ENCODE measurements at places on chromosomes 11 and 22.
A peak's percentile ranks its signal among the peaks of the same experiment; 100 is the strongest.

DNA sequence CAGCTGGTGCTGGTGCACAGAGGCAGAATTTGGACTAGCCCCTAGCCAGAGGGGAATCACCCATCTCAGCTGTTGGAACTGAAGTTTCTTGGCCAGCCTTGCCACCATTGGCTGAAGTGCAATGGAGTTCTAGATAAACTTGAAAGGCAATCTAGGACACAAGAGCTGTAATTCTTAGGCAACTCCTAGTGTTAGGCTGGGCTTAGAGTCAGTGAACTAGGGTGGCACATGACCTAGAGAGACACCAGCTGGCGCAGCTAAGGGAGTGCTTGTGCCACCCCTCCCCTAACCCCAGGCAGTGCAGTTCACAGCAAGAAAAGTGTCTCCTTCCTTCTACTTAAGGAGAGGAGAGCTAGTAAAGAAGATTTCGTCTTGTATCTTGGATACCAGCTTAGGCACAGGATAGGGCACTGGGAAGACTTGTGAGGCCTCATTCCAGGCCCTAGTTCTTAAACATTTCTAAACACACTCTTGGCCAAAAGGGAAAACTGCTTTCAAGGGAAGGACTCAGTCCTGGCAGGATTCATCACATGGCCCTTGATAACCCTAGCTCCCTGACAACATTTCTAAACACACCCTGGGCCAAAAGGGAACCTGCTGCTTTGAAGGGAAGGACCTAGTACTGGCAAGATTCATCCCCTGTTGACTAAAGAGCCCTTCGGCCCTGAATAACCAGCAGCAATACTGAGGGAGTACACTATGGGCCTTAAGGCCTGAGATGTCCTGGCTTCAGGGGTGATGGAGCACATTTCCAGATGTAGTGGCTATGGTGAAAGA is 53.4 kb downstream of the XRRA1 start:
- no peak for DNase-seq

DNA sequence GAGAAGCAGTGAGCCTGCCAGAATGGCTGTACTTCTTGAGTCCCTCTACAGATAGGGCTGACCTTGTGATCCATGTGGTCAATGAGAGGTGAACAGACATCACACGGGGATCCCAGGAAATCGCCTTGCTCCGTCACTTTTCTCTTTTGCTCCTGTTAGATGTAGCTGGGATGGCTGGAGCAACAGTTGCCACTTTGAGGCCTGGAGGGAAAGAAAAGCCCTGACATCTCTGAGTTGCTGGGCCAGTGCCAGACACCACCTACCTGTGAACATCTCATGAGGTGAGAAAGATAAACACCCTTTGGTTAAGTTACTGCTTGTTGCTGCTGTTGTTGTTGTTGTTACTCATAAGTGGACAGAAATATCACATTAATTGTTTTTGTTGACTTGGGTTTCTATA is 840.3 kb downstream of the TBC1D22A start:
- no peak for DNase-seq

- DNase-seq = no peak
These were observed 543.3 kb upstream of the CHORDC1 start for GRCh38 chr11:90766121-90766520.

DNA sequence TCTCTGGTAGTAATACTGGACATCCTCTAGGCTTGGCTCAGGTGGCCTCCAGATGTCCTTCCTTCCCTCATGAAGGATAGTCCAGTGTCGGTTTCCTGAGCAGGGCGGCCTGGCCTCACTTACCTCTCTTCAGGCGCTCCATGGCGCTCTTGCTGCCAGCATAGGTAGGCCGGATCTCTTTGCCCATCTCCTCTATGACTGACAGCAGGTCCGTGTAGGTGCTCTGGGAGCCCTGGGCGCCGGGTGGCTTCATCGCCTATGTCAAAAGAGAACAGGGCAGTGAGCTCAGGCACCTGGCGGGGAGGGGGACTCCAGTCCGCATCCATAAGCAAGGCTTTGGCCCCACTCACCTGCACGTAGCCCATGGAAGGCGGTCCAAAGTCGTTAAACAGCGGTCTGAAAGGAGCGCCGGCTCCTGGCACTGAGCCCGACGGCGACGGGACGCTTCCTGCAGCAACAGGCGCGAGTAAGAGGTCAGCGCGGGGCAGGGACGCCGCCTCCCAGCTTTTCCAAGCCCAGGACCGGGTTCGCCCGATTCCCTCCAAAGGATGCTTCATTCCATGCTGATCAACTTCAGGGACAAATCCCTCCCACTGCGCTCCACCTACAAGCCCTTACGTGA is 609 bp downstream of the CDK2AP2 start:
- no peak for DNase-seq

GRCh38 chr11:119094816-119095065 is 6.9 kb downstream of the DPAGT1 start:
- no peak for DNase-seq

- DNase-seq = peak; percentile 53
These were observed 19.4 kb downstream of the MED15 start for GRCh38 chr22:20526628-20527355.

DNA sequence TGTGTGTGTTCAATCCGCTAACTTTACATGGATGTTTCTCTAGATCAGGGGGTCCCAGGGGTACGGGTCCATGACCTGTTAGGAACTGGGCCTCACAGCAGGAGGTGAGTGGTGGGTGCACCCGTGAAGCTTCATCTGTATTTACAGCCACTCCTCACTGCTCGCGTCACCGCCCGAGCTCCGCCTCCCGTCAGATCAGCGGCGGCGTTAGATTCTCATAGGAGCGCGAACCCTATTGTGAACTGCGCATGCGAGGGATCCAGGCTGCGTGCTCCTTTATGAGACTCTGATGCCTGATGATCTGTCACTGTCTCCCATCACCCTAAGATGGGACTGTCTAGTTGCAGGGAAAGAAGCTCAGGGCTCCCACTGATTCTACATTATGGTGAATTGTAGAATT is 31.9 kb downstream of the MRGPRD start:
- no peak for DNase-seq

GRCh38 chr11:115678942-115679341 is 174.7 kb upstream of the CADM1 start:
- no peak for DNase-seq

DNA sequence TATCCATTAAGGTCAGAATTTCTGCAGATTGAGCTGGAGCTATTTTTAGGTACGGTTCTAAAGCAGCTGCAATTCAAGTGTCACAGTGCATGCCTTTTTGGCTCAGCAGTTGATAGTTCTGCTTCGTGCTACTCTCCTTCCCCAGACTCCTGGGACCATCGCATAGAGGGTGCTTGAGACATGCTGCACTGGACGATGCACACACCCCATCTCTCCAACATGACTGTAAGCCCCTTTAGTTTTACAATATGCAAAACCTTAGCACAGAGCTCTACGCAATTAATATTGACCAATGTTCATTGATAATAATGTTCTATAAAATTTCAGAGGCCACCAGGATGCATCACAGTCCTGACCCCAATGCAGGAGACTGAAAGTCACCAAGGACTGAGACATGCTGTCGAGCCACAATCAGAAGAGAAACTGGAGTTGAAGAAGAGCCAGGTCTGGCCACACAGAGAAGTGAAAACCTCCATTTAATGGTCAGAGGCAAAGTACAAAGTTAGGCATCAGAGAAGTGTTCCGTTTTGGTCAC is 120.9 kb upstream of the ZC3H12C start:
- no peak for DNase-seq

DNA sequence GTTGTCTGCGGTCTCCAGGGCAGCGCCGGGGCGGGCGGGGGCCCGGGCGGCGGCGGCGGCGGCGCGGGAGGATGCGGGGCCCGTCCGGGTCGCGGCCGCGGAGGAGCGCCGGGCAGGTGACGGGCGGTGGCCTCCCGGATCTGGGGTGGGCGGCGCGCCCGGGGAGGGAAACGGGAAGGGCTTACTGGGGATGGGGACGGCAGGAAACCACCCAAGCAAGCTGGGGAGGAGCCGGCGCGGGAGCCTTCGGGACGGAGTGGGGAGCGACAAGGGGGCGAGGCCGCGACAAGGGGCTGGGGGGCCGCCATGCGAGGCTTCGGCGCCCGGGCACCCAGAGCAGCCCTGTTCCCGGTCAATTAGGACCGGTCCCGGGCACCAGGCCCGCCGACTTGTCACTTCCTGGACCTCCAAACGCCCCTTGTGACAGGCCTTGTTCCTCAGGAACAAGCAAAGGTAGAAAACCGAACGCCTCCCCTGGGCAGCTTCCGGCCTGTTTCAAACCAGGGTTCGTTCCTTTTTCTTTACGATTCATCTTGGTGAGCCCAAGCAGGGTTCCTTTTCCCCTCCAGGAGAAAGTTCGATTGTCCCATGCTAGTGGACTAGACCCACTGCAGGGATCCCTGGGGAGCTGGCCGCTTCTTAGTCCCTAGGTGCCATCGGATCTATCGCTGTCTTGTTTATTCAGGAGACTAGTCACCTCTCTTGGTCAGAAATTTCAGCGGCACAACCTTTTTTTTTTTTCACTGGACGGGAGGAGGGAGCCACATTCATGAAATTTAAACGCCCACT is 492 bp downstream of the JHY start:
- no peak for DNase-seq

- no peak for DNase-seq
These were observed 1.3 kb downstream of the PACSIN2 start for GRCh38 chr22:43013355-43014315.

- no peak for DNase-seq
These were observed 172.5 kb downstream of the MN1 start for GRCh38 chr22:27628891-27629631.

DNA sequence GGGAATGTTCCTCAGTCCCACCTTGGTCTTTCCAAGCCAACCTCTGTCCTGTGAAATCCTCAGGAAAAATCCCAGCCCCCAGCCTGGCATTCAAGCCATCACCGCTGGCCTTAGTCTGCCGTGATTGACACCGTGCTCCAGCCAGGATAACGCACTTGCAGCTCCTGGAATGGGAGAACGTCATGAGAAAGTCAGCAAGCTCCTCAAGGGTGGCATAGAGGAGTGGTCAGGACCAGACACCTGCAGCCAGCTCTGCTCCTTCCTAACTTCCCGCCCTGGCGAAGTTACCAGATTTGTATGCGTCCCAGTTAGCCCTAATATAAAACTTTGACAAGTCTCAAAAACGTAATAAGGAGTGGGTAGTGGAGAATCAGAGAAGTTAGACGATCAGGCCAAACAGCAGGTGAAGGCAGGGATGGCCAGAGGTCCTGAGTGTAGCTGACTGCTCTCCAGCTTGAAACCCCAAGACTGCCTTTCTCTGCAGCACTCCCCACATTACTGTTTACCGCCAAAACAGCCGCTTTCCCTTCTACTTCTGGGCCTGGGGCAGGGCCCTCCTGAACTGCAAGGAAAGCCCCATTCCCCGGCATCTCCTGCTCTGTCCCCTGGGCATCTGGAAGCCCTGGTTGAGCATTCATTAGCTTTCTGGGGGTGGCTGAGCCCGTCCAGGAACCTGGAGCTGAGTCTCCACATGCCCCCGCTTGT is 1.3 kb upstream of the DKK3 start:
- DNase-seq = no peak

- no peak for DNase-seq
These were observed 1.2 kb downstream of the RTL6 start for GRCh38 chr22:44496844-44497217.

All from HS-27A (cell line).